ENCODE measurements at places on chromosomes 3 and 15. TPM values are rescaled to one million over a fixed set of nuclear protein-coding genes. Genes with fewer than 3 reads are reported as not detected.

PLCL2 gene
- total RNA-seq: 3.9 TPM

ZKSCAN7 gene
- 5.7 TPM for total RNA-seq

GOLGA8Q gene
- total RNA-seq: 0.84 TPM

TFG gene
- total RNA-seq: 155 TPM

OSBPL10 gene
- 51.3 TPM for total RNA-seq

ANKRD63 gene
- total RNA-seq: not detected

FBXW12 gene
- total RNA-seq: not detected

NR1D2 gene
- 20.7 TPM for total RNA-seq

KBTBD8 gene
- total RNA-seq: 9.2 TPM

GOLGA8T gene
- total RNA-seq: 0.32 TPM

DNA sequence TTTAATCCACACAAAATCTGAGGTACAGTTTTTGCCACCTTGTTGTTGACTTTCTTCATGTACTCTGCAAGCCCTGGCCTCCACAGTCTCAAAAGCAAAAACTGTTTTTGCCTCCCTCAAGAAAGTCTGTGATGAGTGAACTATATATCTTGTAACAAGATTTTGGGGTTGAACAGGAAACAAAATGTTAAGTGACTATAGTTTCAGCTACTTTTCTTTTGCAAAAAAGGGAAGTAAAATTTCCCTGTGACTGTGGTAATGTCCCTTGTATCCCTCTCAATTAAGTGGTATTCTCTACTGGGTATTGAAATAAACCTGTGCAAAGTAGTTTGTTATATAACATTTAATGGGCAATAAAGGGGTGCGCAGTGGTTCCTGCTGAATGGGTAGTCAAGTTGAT is 21.3 kb upstream of the SCAANT1 start:
- H3K36me3 ChIP-seq: peaks cover 4% of the 10 kb centered on the region
- DNase-seq: no peak
- H3K27ac ChIP-seq: no peak overlapping the region
- peaks cover 5% of the 10 kb centered on the region for H3K4me1 ChIP-seq
- H3K4me3 ChIP-seq: no peak overlapping the region

GRCh38 chr3:3618623-3619022 is 180.6 kb upstream of the LRRN1 start:
- H3K4me3 ChIP-seq: no peak overlapping the region
- H3K36me3 ChIP-seq: no peaks in the 10 kb centered on the region
- DNase-seq: no peak
- no peaks in the 10 kb centered on the region for H3K27me3 ChIP-seq
- H3K27ac ChIP-seq: no peak overlapping the region

DNA sequence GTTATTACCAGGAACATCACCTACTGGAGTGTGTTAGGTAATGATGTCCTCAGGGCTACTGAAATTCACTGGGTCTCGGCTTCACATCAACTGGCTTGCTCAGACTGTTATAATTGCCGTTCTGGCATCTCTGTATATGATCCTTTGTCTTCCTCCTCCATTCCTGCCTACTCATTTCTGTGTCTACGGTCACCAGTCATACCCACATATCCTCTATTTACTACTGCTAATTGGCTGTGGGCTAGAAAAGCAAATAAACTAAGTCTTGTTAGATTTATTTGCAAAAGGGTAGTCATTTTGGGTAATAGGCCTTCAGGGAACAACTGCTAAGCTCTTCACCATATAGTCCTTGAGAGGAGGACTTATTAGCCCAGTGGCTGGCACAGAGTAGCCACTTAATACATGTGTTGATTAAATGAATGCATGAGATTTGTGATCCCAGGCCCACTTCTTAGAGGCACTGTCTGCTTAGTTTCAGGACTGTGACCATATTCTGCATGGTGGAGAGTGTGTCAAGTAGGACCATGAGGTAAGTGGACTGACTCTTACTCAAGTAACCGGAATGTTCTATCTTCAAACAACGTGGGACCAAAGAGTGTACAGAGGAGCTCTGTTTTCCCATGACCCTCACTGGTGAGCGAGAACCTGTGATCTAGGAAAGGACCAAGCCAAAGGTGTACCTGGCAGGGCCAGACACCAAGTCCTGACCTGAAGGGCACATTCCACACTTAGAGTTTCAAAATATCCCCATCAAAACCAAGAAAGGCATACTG is 13.2 kb downstream of the ZDHHC3 start:
- H3K27me3 ChIP-seq: no peaks in the 10 kb centered on the region
- no peak overlapping the region for H3K4me3 ChIP-seq
- H3K36me3 ChIP-seq: no peaks in the 10 kb centered on the region
- no peak for DNase-seq
- H3K27ac ChIP-seq: no peak overlapping the region

DNA sequence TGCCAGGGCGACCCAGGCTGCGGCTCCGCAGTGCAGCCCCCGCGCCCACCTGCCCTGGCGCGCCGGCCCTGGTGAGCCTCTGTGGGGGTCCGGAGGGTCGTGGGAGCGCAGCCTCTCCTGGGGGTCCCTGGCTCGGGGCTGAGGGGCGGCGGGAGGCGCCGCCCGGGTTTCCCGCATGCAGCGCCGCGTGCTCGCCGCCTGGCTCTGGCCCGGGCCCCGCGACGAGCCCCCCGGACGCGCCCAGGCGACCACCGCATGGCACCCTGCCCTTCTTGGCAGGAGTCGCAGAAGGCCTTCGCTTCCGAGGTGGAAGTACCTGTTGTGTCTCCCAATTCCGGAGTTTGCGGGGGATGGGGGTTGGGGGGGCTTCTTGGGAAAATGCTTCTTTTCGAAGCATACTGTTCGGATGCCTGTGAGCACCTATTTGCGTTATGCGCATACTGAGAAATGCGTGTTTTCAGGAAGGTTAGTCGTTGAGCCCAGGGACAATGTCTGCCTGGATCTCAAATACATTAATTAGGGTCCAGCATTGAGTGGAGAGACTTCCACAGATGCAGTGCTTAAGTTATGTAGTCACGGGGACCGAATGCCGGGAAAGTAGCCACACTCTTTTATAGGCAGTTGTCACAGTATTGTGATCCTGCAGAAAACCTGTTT is 1.3 kb downstream of the GABRA5 start:
- no peaks in the 10 kb centered on the region for H3K36me3 ChIP-seq
- no peak overlapping the region for H3K27ac ChIP-seq
- peaks cover 9% of the 10 kb centered on the region for H3K27me3 ChIP-seq
- peak overlapping the region; percentile 49 for H3K4me3 ChIP-seq
- no peaks in the 10 kb centered on the region for H3K4me1 ChIP-seq
- no peak for DNase-seq

DNA sequence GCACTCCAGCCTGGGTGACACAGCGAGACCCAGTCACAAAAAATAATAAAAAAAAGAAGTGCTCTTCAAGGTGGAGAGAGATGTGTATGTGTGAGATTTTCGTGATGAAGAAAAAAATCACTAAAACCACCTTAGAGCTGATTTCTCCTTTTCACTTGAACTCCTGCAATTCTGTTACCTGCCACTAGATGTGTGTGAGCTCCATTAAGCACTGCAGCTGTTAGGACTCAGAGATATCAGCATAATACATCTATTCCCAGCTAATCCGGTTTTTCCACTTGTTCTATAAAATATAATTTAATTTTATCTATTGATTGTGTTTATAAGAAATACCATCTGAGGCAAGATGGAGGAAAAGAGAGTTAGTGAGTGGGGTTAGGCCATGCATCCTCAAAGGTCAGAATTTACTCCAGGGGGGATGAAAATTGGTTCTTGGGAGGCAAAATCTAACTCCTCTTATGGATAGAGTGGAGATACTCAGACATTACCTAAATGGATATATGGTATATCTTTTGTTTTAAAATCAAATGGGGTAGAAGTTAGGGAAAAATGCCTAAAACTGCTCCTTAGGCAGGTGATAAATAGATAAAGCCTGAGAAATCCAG is 152.7 kb downstream of the IL20RB start:
- H3K27ac ChIP-seq: no peak overlapping the region
- H3K4me3 ChIP-seq: no peak overlapping the region
- H3K27me3 ChIP-seq: peaks cover 24% of the 10 kb centered on the region
- peak; percentile 5 for DNase-seq
- H3K4me1 ChIP-seq: no peaks in the 10 kb centered on the region

DNA sequence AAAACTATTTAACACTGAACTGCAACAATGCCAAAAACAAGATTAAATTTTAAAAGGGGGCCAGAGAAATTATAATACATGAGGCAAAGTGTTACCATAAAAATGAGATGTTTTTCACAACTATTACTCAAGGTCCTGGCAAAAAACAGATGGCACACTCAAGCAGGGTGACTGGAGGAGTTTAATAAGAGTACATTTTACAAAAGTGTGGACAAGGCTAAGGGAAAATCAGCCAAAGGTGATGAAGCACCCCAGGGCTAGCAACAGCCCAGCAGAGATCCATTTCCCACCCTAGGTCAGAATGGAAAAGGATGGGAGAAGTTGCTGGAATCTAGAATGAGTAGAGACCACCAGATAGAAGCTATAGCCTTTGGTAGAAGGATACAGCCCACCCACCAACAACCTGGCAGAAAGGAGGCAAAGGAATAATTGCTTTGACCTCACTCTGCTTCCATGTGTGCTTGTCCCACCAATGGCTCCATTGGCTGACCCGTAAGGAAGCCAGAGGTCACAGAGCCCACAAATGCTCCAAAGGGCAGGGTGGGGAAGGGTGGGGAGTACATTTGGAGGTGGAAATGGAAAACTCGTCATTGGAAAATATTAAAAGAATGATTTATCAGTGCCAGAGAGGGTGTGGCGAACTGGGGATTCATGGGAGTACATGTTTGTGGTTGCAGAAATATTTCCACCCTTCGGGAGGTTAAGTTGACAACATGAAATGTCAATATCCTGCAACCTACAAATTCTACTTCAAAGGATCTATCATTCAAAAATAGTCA is 161.0 kb upstream of the UBE2E2 start:
- peak; percentile 50 for DNase-seq
- no peaks in the 10 kb centered on the region for H3K4me1 ChIP-seq
- no peak overlapping the region for H3K4me3 ChIP-seq
- no peak overlapping the region for H3K27ac ChIP-seq

DNA sequence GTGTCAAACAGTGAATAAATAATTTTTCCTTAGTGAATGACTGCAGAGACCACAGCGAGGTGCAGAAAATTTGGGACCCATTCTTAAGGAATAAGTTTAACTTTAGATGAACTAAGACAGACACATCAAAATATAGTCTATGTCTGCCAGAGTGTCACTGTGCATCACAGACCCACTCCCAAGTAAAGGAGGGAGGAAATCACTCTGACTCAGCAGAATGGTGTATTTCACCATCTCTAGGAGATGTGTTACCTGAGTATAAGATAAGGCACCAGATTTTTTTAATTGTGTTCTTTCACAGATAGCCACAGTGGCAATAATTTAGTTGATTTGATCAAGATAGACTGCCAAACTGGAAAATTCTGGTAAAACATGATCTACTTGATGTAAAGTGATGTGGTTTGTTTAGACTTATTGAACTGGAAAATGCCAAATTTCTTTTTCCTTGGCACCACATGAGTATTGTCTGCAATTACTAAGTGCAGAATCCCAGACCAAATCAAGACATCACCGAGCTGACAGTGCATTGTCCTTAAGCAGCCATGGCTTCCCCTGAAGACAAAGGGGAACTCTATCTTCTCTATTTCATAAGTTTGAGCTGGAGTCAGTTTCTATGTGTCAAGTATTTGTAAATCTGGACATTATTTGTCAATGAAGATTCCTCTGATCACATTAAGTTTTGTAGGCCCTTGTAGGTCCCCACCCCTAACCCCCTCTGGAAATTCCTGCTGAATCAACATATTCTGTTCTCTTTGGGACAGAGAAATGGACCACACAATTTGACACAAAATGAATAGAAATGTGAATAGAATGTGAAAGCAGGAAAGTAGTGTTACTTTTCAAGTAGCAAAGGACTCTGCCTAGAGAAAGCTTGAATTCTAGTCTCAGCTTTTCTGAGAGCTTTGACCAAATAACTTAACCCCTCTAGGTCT is 47.6 kb downstream of the TIPARP start:
- H3K27me3 ChIP-seq: no peaks in the 10 kb centered on the region
- no peak overlapping the region for H3K4me3 ChIP-seq
- peaks cover 12% of the 10 kb centered on the region for H3K36me3 ChIP-seq

DNA sequence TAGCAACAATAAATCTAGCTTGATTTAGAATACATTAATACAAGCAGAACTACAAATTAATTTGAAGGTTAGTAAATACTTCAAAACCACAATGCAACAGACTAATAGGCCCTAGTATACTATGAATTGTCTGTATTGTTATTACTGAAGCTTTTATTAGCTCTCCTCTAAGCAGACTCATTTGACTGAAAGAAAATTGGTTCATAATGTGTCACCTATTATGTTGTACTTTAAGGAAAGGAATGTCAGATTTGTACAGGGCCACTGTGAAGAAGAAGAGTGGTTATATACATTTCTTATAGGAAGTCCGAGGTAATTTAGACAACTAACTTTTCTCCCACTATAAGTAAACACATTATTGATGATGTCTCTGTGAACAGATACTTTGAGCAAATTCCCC is 954.5 kb downstream of the ZPLD1 start:
- H3K36me3 ChIP-seq: no peaks in the 10 kb centered on the region
- no peak overlapping the region for H3K27ac ChIP-seq
- no peaks in the 10 kb centered on the region for H3K27me3 ChIP-seq
- no peak overlapping the region for H3K4me3 ChIP-seq
- DNase-seq: no peak
- peaks cover 7% of the 10 kb centered on the region for H3K4me1 ChIP-seq

GRCh38 chr3:156787926-156788663 is 38.1 kb upstream of the LEKR1 start:
- DNase-seq: peak; percentile 97
- no peaks in the 10 kb centered on the region for H3K36me3 ChIP-seq
- H3K4me3 ChIP-seq: no peak overlapping the region
- H3K27me3 ChIP-seq: no peaks in the 10 kb centered on the region
- peaks cover 35% of the 10 kb centered on the region for H3K4me1 ChIP-seq
- H3K27ac ChIP-seq: peak overlapping the region; percentile 77

- H3K27me3 ChIP-seq: no peaks in the 10 kb centered on the region
- H3K27ac ChIP-seq: no peak overlapping the region
- no peak for DNase-seq
- no peaks in the 10 kb centered on the region for H3K4me1 ChIP-seq
Measured at GRCh38 chr3:74122281-74122680, 492.2 kb downstream of the CNTN3 start.

- no peaks in the 10 kb centered on the region for H3K36me3 ChIP-seq
- H3K27ac ChIP-seq: no peak overlapping the region
- H3K4me1 ChIP-seq: no peaks in the 10 kb centered on the region
- peak; percentile 34 for DNase-seq
- no peak overlapping the region for H3K4me3 ChIP-seq
Measured at GRCh38 chr3:181330821-181331563, 341.5 kb upstream of the DNAJC19 start.
